ENCODE measurements at places on chromosomes 2 and 18.

GRCh38 chr2:20650393-20650876 lies 463 bp downstream of the HS1BP3 start:
- no peak for DNase-seq

GRCh38 chr2:183541766-183542165 lies 417.5 kb downstream of the NUP35 start:
- no peak for DNase-seq

DNA sequence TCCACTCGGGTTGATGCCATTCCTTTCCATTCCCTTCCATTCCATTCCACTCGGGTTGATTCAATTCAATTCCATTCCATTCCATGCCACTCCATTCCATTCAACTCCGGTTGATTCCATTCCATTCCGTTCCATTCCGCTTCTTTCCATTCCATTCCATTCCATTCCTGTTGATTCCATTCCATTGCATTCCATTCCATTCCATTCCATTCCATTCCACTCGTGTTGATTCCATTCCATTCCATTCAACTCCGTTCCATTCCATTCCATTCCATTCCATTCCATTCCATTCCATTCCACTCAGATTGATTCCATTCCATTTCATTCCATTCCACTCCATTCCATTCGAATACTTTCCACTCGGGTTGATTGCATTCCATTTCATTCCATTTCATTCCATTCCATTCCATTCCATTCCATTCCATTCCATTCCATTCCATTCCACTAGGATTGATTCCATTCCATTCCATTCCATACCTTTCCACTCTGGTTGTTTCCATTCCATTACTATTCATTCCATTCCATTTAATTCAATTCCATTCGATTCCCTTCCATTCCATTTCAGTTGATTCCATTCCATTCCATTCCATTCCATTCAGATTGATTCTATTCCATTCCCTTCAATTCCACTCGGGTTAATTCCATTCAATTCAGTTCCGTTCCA lies 1141.8 kb downstream of the RPIA start:
- no peak for DNase-seq

DNA sequence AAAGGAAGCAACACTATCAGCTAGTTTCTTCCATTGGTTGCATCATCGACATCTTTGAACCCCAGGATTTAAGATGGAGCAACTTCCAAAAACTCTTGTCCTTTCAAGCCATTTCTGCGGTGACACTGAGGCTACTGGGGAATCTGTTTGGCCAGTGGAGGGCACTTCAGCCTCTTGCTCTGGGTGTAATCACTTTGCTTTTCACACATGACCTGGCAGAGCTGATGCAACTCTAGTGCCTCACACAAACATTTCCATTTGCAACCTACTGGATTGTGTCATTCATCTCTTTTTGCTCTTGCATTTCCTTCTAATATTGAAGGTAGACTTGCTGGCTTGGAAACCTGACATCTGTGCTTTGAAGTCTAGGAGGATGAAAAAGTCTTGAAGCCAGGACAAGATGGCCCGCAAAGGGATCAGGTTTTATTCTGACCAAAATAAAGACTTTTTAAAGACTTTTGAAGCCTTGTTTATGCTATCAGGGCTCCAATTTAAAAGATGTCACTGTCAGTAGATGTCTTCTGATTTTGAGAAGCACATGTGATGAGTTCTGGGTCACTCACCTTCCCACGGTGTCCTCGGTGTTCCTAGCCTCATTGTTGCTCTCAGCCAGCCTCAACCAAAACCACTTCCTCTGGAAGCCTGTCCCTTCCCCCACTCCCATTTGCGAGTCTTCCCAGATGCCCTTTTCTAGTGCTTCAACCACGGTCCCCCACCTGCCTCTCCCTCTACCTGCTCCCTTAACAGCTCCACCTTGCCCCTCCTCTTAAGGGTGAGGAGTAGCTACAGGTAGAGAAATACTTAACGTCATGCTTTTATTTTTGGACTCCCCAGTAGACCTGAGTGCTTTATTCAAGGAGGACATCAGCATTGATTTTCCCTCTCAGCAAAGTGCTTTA lies 69.7 kb upstream of the KCNE4 start:
- DNase-seq, result no peak

GRCh38 chr18:10270151-10270571 lies 184.3 kb upstream of the APCDD1 start:
- no peak for DNase-seq

GRCh38 chr2:168003876-168004275 lies 243.5 kb downstream of the STK39 start:
- DNase-seq, result no peak

- no peak for DNase-seq
These were observed 82.4 kb downstream of the CACNB4 start for GRCh38 chr2:152016181-152017120.

- DNase-seq, result no peak
These were observed 122.5 kb upstream of the RND3 start for GRCh38 chr2:150609831-150610582.

- no peak for DNase-seq
These were observed 17.9 kb upstream of the ID2 start for GRCh38 chr2:8663997-8664396.

- no peak for DNase-seq
These were observed 232.8 kb downstream of the CCDC85A start for GRCh38 chr2:56416500-56417176.

GRCh38 chr2:156332534-156333273 lies at the start of gene NR4A2:
TSS of gene NR4A2 (minus strand) at chr2:156332721. CDS start at chr2:156330186, 2,535 bp downstream.
- peak; percentile 84 for DNase-seq

GRCh38 chr18:57150081-57150480 lies 3.2 kb downstream of the BOD1L2 start:
- DNase-seq, result no peak

Measured in stimulated activated CD4-positive, alpha-beta T cell treated with anti-CD3 and anti-CD28 coated beads, Interleukin-1b, Interleukin-23, amount 100 ng/mL, for 4 hours (primary cell).